Neuronal stem cell (in vitro differentiated cells): ENCODE measurements at places on chromosomes 12 and 14.
A peak's percentile ranks its signal among the peaks of the same experiment; 100 is the strongest.

- DNase-seq: no peak
- no peaks in the 10 kb centered on the region for H3K27me3 ChIP-seq
- no peak overlapping the region for H3K4me3 ChIP-seq
- no peak overlapping the region for H3K27ac ChIP-seq
Measured at GRCh38 chr14:74826574-74826973, 49.4 kb downstream of the PROX2 start.

DNA sequence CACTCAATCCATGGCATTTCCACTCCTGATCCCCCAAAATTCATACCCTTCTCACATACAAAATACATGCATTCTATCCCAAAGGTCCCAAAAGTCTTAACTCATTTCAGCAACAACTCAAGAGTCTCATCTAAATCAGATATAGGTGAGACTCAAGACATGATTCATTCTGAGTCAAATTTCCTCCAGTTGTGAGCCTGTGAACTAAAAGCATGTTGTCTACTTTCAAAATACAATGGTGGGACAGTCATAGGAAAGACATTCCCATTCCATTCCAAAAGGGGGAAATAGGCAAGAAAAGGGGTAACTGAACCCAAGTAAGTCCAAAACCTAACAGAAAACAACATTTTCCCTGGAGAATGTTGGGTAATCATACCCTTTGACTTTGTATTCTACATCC, 103.3 kb downstream of the C12orf75 start:
- H3K36me3 ChIP-seq: no peaks in the 10 kb centered on the region
- peaks cover 2% of the 10 kb centered on the region for H3K4me1 ChIP-seq
- no peak overlapping the region for H3K4me3 ChIP-seq
- no peak for DNase-seq
- no peak overlapping the region for H3K27ac ChIP-seq

DNA sequence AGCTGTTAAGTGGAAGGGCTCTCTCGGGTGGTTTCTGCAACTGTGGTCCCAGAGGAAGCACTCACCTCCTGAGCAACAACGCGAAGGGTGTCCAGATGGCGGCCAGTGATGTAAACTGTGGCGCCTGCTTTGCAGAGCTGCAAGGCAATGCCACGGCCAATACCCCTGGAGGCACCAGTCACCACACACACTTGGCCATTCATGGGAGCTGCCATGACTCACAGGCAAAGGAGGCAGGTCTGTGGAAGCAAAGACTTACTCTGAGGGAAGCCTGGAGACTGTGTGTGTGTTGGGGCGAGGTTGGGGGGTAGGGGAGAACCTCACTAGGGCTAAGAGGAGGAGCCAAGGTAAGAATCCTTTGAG, 707 bp downstream of the DHRS1 start:
- H3K27me3 ChIP-seq: no peaks in the 10 kb centered on the region
- H3K4me1 ChIP-seq: peaks cover 11% of the 10 kb centered on the region
- no peak overlapping the region for H3K27ac ChIP-seq
- peaks cover 51% of the 10 kb centered on the region for H3K36me3 ChIP-seq
- peak overlapping the region; percentile 98 for H3K4me3 ChIP-seq

GRCh38 chr12:86727160-86727559, 471.0 kb upstream of the MGAT4C start:
- no peak overlapping the region for H3K27ac ChIP-seq
- no peak for DNase-seq
- no peaks in the 10 kb centered on the region for H3K36me3 ChIP-seq
- H3K4me3 ChIP-seq: no peak overlapping the region

GRCh38 chr14:91946622-91947474, 646 bp downstream of the FBLN5 start:
- peaks cover 56% of the 10 kb centered on the region for H3K27me3 ChIP-seq
- H3K4me3 ChIP-seq: peak overlapping the region; percentile 73
- no peak for DNase-seq
- no peaks in the 10 kb centered on the region for H3K36me3 ChIP-seq
